Mesothelial cell of epicardium (in vitro differentiated cells): ENCODE measurements at places on chromosomes 5 and 9.

DNA sequence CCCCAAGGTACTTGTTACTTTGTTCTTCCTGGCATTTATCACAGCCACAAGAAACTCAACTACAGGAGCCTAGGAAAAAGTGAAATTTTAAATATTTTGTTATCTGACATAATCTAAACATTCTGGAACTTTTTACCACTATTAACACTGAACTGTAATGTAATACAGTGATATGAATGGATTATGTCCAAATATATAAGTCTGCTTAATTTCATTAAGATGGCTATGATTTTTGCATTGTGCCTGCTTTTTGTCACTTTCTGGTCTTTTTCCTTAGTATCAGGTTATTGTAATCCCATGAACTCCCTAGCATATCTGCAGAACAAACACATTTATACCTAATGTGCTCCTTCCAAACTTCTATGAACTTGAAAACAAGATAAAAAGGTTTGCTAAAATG lies 35.8 kb downstream of the PJA2 start:
- DNase-seq = no peak

GRCh38 chr9:87742813-87743428 lies 17.0 kb downstream of the CTSL start:
- DNase-seq = no peak

- DNase-seq = no peak
Observed at GRCh38 chr5:13511442-13511841, 433.0 kb downstream of the DNAH5 start.

DNA sequence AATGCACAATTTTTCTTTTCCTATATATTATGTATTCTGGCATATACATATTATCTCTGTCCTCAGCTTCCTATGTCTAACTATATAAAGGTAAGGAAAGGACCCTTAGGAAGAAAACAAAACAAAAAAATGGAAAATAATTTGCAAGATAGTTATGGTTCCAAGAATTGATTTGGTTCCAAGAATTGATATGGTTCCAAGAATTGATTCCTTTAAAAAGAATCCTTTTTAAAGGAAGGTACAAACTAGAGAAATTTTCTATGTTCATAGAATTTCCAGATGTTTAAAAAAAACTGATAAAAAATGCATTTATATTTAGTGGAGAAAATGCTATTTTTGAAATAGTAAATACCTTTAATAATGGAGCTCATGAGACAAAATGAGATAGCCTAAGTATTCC lies 12.1 kb downstream of the LYRM7 start:
- no peak for DNase-seq

DNA sequence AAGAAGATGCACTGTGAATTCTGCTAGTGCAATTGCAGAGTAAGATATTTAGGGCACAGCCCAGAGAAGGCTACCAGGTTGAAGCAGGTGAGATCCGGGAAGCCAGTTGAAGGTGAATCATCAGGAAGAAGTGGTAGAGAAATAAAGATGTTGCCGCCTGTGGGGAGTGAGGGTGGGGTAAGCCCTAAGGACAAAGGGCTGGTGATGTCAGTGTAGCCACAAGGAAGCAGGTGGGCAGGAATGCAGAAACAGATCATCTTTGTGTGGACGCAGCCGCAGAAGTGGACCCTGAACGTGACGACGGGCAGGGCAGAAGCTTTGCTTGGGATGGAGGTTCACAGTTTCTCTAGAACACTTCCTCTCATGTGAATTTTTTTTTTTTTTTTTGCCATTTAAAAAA lies 164.2 kb downstream of the ACTL7B start:
- no peak for DNase-seq

DNA sequence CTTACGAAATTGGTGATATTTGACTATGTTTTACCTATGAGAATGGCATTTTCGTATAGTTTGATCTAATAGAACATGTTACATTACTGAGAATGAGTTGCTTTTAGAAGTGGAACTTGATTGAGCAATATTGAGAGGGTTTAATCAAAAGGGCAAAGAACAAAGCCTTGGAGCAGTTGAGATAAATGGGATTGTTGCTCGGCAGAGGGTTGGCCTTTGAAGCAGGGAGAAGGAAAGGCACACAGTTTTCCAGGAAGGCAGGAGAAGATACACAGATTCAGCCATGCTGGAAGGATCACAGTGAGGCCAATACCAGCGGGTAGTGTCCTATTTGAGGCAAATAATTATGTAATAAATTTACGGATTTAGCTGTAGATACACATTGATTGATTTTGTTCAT lies 19.5 kb downstream of the MAN2A1 start:
- DNase-seq = no peak

DNA sequence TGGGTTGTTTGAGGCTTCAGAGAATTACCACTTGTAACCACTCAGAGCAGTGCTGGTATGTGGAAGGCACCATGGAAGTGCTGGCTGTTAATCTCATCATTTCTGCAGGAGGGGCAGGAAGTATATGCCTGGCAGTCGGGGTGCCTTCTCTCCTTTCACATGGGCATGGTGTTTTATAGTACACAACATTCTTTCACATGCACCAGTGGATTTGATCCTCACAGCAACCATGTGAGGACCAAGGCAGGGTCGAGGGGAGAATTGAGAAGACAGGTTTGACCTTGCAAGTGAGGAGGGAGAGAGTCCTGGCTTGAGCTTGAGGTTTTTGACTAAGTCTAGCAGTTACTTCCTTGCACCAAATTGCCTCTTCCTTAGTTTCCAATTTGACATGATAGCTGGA lies 38.0 kb upstream of the TRPC7 start:
- DNase-seq = no peak

- DNase-seq = no peak
Observed at GRCh38 chr5:126948011-126948355, 82.4 kb downstream of the MARCHF3 start.

- DNase-seq = no peak
Observed at GRCh38 chr9:1071730-1072129, 21.6 kb downstream of the DMRT2 start.

DNA sequence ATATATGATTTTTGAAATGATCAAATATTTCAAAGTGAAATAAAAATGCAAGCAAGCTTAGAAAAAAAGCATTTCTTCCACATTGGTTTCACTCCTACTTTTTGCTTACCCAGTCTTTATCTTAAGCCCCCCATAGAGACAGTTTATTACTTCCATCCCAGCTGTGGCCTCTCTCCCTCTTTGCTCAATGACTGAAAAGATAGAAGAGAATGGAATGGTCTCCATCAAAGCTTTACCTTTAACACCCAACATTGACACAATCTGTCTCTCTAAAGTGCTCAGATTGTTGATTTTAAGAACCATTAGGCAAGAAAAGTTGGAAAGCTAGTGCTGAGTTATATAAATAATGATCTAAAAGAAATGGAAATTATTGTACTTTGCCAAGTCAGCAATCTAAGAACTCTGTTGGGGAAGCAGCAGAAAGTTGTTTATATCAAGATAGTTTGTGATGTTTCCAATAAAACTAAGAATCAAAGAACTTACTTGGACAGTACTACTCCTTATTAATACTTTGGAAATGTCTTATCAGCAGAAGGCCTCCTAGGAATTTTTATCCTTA lies 277.5 kb upstream of the NREP start:
- no peak for DNase-seq

GRCh38 chr5:14501353-14502293 lies 80.0 kb upstream of the OTULINL start:
- DNase-seq = no peak

DNA sequence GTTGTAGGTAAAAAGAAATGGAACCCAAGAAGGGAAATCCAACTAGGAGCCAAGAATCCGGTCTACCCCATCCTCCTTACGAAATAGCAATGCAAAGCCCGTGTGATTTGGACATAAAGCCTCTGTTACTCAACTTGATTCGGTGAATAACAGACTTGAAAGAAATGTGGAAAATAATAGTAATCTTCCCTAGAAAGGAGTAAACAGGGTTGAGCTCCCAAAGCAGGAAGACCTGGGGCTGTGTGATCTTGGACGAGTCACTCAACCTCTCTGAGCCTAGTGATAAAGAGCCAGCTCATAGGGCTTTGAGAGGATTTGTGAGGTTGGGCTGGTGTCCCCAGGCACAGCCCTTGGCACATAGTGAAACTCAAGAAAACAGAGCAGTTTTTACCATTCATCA lies 42.7 kb upstream of the IL17B start:
- no peak for DNase-seq

DNA sequence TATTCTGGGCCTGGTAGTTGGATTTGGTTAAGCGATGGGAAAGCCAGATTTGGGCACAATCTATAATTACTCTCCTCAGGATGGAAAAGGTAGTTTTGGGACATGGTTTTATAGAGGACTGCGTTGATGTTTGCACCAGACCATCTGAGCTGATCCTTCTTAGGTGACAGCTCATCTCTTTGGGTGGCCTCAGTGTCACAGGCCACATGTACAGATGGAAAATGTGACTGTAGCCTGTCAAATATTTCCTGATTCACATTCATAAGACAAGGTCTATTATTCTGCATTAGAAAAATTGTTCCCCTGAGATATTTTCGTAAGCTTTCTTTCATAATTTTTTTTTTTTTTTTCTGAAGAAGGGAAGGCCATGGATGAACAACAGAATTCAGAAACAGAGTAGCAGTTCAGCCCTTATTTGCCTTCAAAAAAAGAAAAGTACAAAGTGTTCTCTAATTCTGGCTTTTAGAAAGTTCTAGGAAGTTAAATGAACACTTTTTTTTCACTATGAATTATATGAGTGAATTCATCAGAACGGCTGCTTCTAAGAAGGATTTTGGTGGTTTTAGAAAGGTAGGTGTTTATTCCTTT lies 81.0 kb downstream of the NNT start:
- no peak for DNase-seq

DNA sequence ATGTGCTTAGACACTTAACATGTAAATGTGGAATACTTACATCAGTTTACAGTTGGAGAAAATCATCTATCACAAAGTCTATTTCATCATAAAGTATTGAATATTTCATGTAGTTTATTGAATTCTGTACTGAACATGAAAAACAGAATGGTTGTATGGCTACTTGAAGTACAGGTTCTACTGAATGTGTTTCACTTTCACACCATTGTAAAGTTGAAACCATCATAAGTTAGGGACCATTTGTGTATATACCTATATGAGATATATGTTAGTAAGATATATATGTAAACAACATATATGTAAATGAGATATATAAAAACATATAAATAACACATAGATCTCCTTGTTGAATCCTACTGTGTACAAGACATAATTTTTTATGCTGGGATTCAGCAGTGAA lies 63.0 kb upstream of the TAF11L2 start:
- no peak for DNase-seq

- no peak for DNase-seq
Observed at GRCh38 chr9:100196215-100196614, 97.2 kb downstream of the INVS start.
